NCI-H1930 (cell line): ENCODE measurements at places on chromosomes 16 and 17.

DNA sequence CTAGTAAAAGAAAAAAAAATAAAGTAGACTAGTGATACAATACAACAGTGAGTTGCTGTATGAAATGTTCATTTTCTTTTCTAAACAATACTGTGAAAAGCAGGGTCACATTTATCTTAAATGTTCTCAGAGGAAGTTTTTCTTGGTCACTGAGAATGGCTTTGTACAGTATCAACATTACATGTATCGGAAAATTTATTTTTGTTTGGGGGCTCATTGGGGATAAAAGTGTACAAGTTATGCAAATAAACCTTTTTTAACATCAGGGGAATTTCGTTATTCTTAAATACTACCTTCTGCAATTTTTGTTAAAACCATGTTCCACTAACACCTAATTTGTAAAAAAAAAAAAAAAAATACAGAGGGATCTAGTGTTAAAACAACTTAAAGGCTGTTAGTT, 8.7 kb upstream of the ZNF594 start:
- no peak for DNase-seq

GRCh38 chr17:48499248-48499647, 31.6 kb downstream of the HOXB1 start:
- no peak for DNase-seq

GRCh38 chr17:83107656-83108048, 28.2 kb downstream of the METRNL start:
- no peak for DNase-seq

DNA sequence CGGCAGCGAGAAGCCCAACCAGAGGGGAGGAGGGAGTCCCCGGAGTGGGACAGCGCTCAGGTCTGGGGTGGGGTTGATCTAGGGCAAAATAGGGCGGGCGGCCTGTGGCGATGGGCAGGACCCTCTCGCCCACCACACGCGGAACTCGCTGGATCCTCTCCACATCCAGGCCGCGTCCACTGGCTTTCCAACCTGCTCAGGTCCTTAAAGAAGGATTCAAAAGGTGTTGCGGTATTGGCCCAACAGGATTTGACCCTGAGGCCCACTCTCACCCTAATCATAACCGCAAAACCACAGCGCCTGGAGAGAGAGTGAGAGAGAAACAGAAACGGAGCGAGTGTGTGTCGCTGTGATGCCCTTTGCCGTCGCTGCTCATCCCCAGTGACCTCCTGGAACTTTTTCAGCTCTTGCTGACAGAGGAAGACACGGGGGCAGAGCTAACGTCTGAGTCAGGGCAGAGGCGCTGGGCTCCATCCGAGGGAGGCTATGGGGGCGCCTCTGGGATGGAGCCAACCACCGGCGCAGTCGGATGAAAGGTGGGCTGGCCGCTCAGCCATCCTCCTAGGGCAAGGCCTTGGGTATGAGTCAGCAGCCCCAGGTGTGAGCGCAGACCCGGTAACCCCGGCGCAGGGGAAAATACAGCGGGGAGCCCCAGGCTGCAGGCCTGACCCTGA, 16.7 kb upstream of the OR1F1 start:
- no peak for DNase-seq

- no peak for DNase-seq
These were observed 470 bp downstream of the TRPV3 start for GRCh38 chr17:3556916-3557767.

- no peak for DNase-seq
These were observed 13.1 kb downstream of the MYH11 start for GRCh38 chr16:15843635-15844279.

GRCh38 chr17:73305845-73306836, 5.7 kb downstream of the CDC42EP4 start:
- no peak for DNase-seq

DNA sequence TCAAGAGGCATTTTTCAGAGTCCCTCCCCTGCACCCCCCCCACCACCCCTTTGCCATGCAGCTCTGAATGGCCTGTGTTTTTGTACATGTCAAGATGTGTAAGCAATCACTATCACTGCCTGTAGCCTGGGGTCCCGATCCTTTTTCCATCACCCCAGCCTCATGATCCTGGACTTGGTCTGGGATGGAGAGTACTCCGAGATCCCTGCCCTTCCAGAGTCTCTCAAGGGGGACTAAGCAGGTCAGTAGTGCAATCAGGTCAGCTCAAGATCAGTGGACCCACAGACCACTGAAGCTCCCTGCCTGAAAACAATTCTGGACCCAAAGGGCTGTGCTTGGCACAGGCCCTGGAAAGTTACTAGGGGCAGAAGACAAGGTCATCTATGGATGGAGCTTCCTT, 7.5 kb upstream of the GJD3 start:
- no peak for DNase-seq

DNA sequence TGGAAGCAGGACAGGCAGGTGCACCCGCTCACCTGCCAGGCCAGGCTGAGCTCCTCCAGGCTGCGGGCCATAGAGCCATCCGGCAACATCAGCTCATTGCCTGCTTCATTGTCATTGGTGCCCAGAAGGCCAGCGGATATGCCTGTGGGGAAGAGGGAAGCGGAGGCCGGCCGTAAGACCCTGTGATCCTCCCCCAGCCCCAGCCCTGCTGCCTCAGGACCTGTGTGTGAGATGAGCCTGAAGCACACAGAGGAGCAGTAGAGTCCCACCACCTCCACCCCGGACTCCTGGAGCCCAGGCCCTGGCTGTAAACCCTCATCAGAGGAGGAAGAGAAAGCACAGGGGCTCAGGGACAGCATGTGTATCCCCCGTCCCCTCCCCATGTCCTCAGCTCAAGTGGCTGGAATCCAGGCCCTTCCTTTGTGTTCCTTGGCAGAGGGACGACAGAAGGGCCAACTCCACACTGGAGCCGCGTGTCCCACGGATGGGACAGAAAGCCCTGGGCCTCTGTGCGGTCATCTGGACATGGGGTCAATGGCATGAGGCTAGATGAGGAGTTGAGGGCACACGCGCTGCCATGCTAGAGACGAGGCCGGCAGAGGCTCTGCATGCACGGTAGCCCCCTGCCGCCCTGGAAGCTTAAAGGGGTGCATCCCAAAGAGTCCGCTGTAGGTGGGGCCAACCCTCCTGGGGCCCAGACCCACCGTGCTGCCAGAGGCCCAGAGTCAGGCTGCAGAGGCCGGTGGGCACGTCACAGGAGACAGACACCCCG, 39.1 kb downstream of the RMI2 start:
- DNase-seq: no peak
